Lung (tissue), 17 donors: ENCODE measurements at places on chromosomes 12 and 14. TPM values are rescaled to one million over a fixed set of nuclear protein-coding genes. Genes with fewer than 3 reads are reported as not detected.
A peak's percentile ranks its signal among the peaks of the same experiment; 100 is the strongest.

Gene LGALS3
- total RNA-seq = 166 TPM

Gene VRTN
- not detected for total RNA-seq

Gene GLS2
- total RNA-seq = 4.8 TPM

Gene AHNAK2
- 8.1 TPM for total RNA-seq

Gene CIROP
- not detected for total RNA-seq

Gene EML1
- total RNA-seq = 31.8 TPM

DNA sequence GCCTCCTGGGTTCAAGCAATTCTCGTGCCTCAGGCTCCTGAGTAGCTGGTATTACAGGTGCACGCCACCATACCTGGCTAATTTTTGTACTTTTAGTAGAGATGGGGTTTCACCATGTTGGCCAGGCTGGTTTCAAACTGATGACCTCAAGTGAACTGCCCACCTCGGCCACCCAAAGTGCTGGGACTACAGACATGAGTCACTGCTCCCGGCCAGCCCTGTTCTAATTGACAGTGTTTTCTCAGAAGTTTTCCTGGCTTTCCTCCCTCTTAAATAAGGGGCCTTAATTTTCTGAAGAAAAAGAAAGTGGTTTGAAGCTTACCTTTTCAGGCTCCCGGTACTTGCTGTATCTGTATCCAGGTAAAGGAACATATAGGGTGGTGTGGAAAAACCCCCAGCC lies 1.7 kb downstream of the HAL start:
- no peak overlapping the region for H3K27ac ChIP-seq
- H3K36me3 ChIP-seq = no peaks in the 10 kb centered on the region
- DNase-seq = no peak
- peaks cover 3% of the 10 kb centered on the region for H3K4me1 ChIP-seq
- H3K4me3 ChIP-seq = no peak overlapping the region

- no peak overlapping the region for H3K4me3 ChIP-seq
- no peak overlapping the region for H3K27ac ChIP-seq
- H3K4me1 ChIP-seq = peaks cover 30% of the 10 kb centered on the region
- H3K36me3 ChIP-seq = no peaks in the 10 kb centered on the region
Measured at GRCh38 chr14:74936731-74937130, 13.7 kb upstream of the RPS6KL1 start.

DNA sequence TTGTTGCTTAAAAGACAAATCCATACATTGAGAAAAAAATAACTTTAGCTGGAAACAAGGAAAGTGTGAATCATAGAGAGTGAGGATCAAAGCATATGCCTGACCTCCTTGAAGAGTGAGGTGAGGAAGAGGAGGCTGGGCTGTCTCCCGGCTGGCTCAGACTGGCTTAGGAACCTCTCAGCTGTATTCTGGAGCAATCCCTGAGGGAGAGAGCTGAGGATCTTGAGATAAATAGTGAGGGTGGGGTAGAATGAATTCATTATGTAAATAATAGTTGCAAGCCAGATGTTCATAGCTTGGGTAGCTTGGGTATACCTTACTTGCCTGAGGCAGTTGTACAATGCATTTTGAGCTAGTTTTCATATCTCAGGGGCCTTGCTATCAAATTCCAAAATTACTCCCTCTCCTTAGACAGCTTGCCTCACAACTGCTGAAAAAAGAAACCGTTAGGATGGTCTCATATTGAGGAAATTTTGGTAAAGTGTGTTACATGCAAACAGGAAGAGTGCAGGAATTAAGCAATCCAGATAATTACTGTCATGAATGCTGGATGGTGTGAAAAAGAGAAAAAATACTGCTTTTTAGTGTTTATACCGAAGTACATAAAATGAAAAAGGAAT lies 30.5 kb upstream of the SLC15A5 start:
- no peak for DNase-seq
- H3K36me3 ChIP-seq = no peaks in the 10 kb centered on the region
- no peak overlapping the region for H3K4me3 ChIP-seq
- no peaks in the 10 kb centered on the region for H3K27me3 ChIP-seq
- H3K4me1 ChIP-seq = no peaks in the 10 kb centered on the region

GRCh38 chr14:89268514-89268913 lies 148.5 kb downstream of the FOXN3 start:
- no peak overlapping the region for H3K4me3 ChIP-seq
- H3K36me3 ChIP-seq = no peaks in the 10 kb centered on the region
- no peak for DNase-seq
- no peaks in the 10 kb centered on the region for H3K4me1 ChIP-seq

DNA sequence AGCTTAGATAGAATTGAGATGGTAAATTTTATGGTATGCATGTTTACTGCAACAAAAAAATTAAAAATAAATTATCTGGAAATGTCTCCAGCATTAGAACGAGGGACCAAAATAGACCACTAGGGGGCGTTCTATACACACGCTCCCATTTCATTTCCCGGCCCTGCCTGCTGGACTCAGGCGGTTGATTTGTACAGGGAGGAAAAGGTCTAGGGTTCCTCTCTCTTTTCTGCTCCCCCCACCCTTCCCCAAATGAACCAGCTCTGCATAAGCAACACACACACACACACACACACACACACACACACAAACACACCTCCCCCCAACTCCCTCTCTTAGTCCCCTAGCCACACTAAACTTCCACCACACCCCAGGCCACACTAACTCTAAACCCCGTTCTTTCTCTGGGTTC lies 7.8 kb upstream of the DTX1 start:
- peaks cover 12% of the 10 kb centered on the region for H3K27me3 ChIP-seq
- H3K27ac ChIP-seq = no peak overlapping the region
- H3K4me1 ChIP-seq = no peaks in the 10 kb centered on the region
- peak; percentile 73 for DNase-seq

GRCh38 chr12:74963304-74963703 lies 246.3 kb downstream of the KCNC2 start:
- no peaks in the 10 kb centered on the region for H3K4me1 ChIP-seq
- H3K4me3 ChIP-seq = no peak overlapping the region
- no peak overlapping the region for H3K27ac ChIP-seq
- no peak for DNase-seq
- no peaks in the 10 kb centered on the region for H3K36me3 ChIP-seq
- no peaks in the 10 kb centered on the region for H3K27me3 ChIP-seq

DNA sequence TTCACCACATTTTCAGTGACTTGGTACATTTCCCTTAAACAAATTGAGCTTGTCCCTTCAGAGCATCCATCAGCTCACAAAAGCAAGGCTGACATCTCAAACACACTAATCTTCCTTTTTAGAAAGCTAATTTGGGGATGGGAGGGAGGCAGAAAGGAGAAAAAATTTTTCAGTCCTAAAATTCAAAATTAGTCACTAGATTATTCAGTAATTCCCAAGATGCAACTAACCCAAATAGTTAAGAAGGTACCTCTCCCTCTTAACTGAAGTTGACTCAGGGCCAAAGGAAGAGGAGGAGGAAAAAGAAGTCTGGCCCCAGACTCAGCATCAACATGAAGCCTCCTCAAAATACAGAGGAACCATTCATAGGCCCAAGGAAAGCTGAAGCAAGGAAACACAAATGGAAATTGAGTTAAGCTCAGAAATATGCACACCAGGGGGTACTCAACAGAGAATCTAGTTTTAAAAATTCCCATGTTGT lies 21.7 kb downstream of the CBX5 start:
- DNase-seq = no peak
- H3K27me3 ChIP-seq = no peaks in the 10 kb centered on the region
- H3K4me3 ChIP-seq = no peak overlapping the region
- peak overlapping the region; percentile 11 for H3K27ac ChIP-seq
- H3K36me3 ChIP-seq = peaks cover 20% of the 10 kb centered on the region

- H3K27ac ChIP-seq = no peak overlapping the region
- no peak for DNase-seq
- H3K27me3 ChIP-seq = no peaks in the 10 kb centered on the region
- H3K36me3 ChIP-seq = no peaks in the 10 kb centered on the region
- no peaks in the 10 kb centered on the region for H3K4me1 ChIP-seq
Measured at GRCh38 chr12:103050273-103050672, 92.8 kb downstream of the ASCL1 start.

- DNase-seq = no peak
- H3K4me1 ChIP-seq = no peaks in the 10 kb centered on the region
- H3K27me3 ChIP-seq = no peaks in the 10 kb centered on the region
Measured at GRCh38 chr12:27998170-27998569, 25.6 kb upstream of the PTHLH start.

DNA sequence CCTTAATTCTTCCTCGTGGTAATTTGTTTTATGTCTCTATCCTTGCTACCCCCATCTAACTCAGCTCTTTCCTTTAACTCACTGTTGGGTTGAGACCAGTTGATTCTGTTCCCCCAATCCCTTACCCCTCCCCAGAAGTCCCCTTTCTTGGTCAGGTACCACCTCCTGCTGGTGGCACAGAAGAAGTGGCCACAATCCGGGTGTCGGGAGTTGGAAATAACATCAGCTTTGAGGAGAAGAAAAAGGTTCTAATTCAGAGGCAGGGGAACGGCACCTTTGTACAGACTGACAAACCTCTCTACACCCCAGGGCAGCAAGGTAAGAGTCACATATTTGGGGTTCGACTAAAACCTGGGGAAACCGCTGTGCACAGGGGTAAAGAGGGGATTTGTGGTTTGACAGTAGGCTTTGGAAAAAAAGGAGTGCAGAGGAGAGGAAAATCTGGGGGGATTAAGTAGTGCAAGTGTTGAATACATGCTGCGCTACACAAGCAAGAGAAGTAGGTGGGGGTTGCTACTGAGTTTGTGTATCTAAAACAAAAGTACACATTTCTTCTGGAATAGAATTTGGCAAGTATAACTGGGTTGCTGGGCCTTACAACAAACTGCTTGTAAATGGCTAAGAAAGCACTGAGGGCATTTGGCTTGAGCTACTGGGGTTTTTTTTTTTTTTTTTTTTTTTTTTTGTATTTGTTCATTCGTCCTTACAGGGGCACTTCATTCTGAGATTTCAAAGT lies 1.3 kb downstream of the A2ML1 start:
- H3K36me3 ChIP-seq = no peaks in the 10 kb centered on the region
- no peaks in the 10 kb centered on the region for H3K4me1 ChIP-seq
- DNase-seq = peak; percentile 69
- no peak overlapping the region for H3K27ac ChIP-seq

- H3K4me1 ChIP-seq = no peaks in the 10 kb centered on the region
- DNase-seq = no peak
- H3K4me3 ChIP-seq = no peak overlapping the region
- H3K27me3 ChIP-seq = no peaks in the 10 kb centered on the region
- H3K27ac ChIP-seq = no peak overlapping the region
- no peaks in the 10 kb centered on the region for H3K36me3 ChIP-seq
Measured at GRCh38 chr12:101951002-101951670, 73.8 kb downstream of the DRAM1 start.

DNA sequence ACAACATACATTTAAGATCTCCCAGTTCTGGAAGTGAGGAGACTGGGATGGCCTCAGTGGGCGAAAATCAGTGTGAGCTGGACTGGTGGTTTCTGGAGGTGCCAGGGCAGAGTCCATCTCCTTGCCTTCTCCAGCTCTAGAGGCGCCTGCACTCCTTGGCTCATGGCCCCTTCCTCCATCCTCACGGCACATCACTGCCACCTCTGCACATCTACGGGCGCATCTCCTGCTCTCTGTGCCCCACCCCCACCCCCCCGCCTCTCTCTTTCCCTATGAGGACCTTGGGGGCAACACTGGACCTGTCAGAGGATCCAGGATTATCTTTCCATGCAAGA lies 62.8 kb upstream of the DIO3 start:
- H3K4me3 ChIP-seq = no peak overlapping the region
- H3K27ac ChIP-seq = no peak overlapping the region
- no peaks in the 10 kb centered on the region for H3K27me3 ChIP-seq
- no peak for DNase-seq
- H3K4me1 ChIP-seq = no peaks in the 10 kb centered on the region
- no peaks in the 10 kb centered on the region for H3K36me3 ChIP-seq
